ENCODE measurements at places on chromosomes 7 and 10.

- no peak for DNase-seq
Measured at GRCh38 chr7:32126843-32127242, 56.6 kb upstream of the PDE1C start.

GRCh38 chr10:27625452-27626211, 120.0 kb downstream of the MKX start:
- no peak for DNase-seq

- no peak for DNase-seq
Measured at GRCh38 chr10:1155791-1156615, 99.8 kb downstream of the WDR37 start.

DNA sequence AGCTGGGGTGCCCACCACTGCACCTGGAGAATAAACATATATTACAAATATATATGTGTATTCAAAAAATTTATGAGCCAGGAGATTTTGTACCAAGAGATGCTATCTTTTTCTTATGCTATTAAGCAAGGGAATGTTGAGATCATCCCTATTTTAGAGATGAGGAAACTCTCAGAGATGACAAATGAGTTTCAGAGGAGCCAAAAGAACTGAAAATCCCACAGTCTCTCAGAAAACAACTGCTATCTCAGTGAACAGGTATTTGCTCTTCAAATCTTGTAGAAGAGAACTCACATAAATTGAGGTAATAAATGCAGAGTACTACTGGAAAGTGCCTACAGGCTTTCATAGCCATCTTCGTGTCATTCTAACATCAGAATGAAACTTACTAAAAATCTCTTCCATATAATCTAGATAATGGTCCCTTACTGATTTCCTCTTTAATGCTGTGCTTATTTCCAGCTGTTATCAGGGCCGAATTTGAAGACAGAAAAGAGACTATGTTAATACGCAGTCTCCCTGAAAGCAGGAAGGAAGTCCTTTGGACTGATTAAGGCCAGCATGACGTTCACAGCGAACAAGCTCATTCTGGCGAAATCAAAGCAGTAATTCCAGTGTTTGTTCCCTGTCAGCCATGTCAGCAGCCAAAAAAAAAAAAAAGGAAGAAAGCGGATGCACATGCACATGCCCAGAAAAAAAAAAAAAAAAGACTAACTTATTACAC, 29.4 kb upstream of the ANAPC16 start:
- no peak for DNase-seq

DNA sequence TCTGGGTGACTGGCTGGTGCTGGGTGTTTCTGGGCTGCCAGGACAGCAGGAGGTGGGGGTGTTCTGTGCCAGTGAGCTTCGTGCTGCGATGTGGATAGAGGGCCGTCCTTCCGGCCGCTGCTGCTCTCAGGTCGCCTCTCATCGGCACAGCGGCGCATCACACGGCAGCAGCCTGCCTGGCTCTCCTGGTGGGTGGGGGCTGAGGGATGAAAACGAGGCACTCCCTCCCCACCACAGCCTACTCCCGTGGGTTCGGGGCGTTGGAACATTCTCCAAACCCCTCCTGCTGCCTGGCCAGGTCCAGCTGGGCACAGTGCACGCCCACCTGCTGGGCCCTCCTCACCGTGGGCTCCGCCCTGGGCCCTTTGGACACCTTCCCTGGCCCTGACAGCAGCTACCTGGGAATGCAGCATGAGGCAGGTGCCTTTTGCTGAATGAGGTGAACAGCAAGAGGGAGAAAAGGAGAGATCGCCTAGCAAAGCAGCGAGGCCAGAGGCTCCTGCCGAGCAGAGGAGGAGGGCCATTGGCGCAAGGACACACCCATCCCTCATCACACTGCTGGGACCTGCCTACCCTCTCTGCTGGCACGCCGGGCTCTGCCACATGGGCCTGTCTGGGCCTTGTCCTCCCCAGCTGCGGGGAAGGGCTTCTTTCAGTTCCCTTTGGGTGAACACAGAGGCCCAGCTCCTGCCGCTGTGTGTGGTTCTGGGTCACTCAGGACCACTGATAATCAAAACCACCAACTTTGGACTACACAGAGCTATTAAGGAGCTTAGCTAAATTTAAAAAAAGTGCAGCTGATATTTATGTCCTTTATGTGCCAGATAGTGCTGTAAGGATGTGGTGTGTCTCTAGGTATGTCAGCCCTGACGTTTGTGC, 33.4 kb downstream of the INPP5A start:
- no peak for DNase-seq

- DNase-seq, result no peak
Measured at GRCh38 chr7:156117542-156118247, 305.4 kb upstream of the SHH start.

GRCh38 chr10:36591436-36591835, 534.0 kb upstream of the ANKRD30A start:
- no peak for DNase-seq

GRCh38 chr7:120994512-120995410, 6.2 kb downstream of the CPED1 start:
- DNase-seq, result no peak

DNA sequence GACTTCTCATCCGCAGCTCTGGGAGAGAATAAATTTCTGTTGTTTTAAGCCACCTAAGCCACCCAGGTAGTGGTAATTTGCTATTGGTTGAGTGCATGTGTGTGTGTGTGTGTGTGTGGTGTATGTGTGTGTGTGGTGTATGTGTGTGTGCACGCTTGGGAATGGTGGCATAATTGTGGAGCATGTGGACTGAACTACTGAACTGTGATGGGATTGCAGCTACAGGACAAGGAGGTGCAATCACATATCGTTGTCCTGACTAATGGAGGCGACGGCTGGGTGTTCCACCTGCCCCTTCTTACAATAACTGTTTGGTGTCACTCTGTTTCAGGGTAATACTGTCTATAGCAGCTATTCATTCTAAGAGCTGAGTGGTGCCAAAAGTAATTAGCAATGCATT, 448.7 kb upstream of the PFKP start:
- no peak for DNase-seq

GRCh38 chr7:156948361-156948760, 1.2 kb upstream of the NOM1 start:
- no peak for DNase-seq

DNA sequence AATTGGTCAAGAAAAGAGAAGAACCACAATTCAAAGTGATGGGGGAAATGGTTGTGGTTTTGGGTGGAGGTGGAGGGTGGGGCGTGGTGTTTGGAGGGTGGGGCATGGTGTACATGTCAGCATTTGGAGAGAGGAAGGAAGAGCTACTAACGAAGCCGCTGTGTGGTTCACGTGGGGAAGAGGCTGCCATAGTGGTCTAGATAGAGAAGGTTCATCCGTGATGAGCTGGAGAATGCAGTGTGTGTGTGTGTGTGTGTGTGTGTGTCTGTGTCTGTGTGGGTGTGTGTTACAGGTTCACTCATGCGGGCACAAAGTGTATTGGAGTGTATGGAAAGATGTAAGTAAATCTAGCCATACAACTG, 6.1 kb upstream of the VCL start:
- DNase-seq, result peak; percentile 62

GRCh38 chr7:1326511-1326785, 93.8 kb downstream of the UNCX start:
- DNase-seq, result no peak

GRCh38 chr10:128060341-128061250, 65.6 kb downstream of the MKI67 start:
- DNase-seq, result no peak

- DNase-seq, result no peak
Measured at GRCh38 chr7:74134117-74134620, 40.0 kb upstream of the EIF4H start.

DNA sequence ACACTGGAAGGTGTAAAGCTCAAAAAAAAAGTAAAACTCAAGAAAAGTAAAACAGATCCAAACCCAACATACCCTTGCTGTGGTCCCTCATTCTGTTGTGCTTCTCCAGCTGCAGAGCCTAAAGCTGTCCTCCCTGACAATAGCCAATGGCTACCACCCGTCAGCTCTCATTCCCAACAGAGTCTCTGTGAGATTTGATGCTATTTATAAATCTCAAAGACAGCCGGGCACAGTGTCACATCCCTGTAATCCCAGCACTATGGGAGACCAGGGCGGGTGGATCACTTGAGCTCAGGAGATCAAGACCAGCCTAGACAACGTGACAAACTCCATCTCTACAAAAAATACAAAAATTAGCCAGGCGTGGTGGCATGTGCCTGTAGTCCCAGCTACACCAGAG, 116.0 kb downstream of the KMT2E start:
- DNase-seq, result no peak

DNA sequence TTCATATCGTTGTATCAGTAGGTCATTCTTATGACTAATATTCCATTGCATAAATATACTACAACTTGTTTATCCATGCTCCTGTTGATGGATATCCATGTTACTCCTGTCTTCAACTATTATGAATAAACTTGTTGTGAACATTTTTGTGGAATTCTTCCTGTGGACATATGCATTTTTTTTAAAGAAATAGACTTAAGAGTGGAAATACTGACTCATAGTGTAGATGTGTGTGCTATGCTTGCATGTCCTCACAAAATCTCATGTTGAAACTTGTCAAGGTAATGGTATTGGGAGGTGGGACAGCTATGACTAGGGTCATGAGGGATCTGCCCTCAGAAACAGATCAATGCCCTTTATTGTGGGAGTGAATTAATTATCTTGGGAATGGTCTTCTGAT, 240.5 kb upstream of the PRSS58 start:
- DNase-seq, result no peak

- no peak for DNase-seq
Measured at GRCh38 chr10:95783741-95784140, 27.8 kb downstream of the ENTPD1 start.

DNA sequence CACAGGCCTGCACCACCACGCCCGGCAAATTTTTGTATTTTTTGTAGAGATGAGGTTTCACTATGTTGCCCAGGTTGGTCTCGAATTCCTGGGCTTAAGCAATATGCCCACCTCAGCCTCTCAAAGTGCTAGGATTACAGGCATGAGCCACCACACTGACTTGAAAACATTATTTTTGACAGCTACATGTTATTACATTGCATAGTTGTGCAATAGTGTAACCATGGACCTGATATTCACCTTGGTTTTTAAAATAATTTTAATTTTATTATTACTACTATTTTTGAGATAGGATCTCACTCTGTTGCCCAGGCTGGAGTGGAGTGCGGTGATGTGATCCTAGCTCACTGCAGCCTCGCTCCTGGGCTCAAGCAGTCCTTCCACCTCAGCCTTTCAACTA, 18.4 kb downstream of the AKAP9 start:
- no peak for DNase-seq
